ENCODE measurements at places on chromosomes 2 and 18.

DNA sequence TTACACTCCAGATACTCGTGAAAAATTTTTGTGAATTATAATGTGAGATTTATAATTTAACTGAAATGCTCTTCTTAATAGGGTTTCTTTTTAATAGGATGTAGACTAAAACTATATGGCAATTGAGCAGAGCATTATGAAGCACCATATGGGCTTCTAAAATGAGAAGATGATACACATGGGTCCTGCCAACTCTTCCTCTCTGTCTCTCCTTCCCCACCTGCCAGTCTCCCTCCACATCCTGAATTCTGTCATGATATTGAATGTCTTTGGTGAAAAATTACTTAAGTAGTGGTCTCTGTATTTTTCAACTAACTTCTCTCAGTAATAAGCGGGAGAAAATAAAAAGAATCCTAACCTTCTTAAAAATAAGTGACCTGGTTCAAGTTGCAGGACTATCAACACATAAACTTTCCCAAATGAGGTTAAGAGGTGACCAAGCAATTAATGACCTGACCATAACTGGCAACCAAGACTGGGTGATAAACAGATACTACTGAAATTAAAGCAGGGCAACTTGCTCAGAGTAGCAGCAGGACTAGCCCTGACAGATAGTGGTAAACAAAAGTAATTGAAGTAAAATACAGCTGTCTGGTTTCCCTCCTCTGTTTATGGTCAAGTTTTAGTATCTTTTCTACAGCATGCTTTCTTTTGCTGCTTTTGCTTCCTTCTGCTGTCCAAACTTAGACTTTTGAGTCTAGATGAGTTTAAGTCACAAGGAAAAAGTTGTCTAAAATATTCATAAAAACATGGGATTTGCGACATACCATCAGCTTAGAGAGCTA, 117.1 kb upstream of the PDE1A start:
- DNase-seq, result no peak

DNA sequence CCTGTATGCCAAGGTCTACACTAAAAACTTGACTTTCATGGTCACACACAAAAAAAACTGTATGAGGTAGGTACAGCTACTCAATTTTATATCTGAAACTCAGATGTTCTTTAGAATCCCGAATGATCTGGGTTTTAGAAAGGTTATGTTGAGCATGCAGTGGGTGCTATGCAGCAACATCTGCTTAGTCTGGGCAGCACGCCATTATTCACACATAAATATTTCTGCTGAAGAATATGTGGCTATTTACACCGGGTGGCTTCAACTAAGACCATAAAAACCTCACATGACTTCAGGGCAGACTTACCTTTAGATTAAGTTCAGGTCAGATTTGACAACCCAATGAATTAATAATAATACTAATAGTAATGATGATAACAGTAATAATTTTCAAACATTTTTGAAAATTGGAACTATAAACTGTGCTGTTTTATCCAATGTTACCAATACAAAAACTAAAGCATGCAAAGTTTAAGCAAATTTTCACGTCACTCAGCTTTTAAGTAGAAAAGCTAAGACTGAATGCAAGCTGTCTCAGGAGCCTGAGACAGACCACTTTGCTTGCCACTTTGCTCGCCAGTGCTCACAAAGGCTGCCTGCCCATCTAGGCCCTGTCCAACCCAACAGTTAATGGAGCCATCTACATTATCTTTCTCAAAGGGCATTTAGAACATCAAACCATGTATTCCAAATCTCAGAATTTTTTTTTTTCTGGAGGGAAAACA, 292.0 kb downstream of the CNTNAP5 start:
- no peak for DNase-seq

- DNase-seq, result no peak
Measured at GRCh38 chr2:130957915-130958314, 121.2 kb downstream of the ARHGEF4 start.

DNA sequence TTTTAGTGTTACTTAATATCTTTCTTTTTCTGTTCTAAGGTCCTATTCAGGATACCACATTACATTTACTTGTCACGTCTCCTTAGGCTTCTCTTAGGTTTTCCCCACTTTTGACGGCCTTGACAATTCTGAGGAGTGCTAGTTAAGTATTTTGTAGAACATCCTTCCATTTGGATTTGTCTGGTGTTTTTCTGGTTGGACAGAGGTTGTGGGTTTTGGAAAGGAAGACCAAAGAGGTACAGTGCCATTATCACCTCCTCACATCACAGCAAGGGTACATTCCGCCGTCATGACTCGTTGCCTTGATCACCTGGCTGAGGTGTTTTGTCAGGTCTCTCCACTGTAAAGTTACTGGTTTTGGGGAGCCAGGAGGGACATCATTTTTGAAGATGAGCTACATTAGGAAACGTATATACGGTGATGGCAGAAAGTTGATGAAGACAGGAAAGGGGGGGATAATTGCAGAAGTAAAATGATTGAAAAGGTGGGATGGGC, 88.4 kb upstream of the TMEM247 start:
- no peak for DNase-seq

DNA sequence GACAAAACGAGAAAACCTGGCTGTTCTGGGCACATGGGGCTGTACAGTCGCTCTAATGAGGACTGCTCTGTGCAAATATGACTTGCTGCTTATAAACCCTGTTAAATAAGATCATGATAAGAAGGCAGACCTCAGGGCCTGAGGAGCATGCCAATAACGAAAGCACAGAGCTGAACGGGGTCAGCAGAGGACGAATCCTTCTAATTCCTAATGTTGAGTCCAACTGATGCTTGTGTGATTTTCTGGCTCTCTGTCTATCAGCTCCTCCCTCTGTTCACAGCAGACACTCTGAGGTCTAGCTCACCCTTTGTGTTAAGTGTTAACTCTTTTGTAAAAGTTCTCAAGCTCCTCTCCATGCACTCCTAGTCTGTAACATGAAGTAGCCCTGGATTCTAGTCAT, 167.2 kb upstream of the REV1 start:
- no peak for DNase-seq

DNA sequence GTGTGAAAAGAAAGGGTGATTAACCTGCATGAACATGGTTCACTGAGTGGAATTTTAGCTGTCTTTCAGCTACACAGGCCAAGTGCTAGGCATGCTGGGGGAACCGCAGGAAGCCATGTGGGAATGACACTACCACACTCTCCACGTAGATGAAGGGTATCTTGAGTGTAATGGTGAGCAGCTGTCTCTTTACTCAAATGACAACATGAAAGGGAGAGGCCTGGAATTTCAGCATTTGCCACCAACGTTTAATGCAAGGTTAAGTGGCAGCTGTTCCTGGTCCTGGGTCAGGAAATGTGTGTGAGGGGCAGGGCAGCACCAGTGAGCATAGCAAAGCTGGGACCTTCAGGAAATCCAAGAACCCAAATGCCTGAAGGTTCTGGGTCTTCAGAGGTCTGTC, 588.4 kb downstream of the SLC4A3 start:
- no peak for DNase-seq

GRCh38 chr2:106095478-106096298, 98.4 kb downstream of the UXS1 start:
- DNase-seq, result peak; percentile 69

- DNase-seq, result no peak
Measured at GRCh38 chr2:71538241-71538640, 84.9 kb downstream of the DYSF start.

- DNase-seq, result no peak
Measured at GRCh38 chr2:51000849-51001617, 30.9 kb downstream of the NRXN1 start.

- DNase-seq, result no peak
Measured at GRCh38 chr2:17781482-17781881, 27.5 kb downstream of the GEN1 start.

GRCh38 chr2:218746960-218747359, 35.0 kb upstream of the CYP27A1 start:
- DNase-seq, result no peak

DNA sequence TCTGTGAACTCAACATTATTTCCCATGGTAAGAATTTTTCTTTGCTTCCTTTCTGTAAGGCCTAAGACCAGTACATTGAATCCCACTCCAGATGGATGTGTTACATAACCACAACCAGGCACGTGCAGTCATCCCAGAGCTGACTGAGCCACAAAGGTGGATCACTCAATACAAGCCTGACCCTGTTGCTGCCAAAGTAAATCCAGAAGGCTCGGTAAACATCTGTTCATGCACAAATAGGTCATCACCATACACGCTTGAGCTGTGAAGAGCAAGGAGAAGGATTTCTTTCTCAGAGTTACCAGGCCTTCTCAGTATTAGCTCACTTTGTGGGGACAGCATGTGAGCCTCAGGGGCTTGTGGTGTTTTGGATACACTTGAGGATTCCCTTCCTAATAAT, 791.4 kb upstream of the FANCL start:
- no peak for DNase-seq

DNA sequence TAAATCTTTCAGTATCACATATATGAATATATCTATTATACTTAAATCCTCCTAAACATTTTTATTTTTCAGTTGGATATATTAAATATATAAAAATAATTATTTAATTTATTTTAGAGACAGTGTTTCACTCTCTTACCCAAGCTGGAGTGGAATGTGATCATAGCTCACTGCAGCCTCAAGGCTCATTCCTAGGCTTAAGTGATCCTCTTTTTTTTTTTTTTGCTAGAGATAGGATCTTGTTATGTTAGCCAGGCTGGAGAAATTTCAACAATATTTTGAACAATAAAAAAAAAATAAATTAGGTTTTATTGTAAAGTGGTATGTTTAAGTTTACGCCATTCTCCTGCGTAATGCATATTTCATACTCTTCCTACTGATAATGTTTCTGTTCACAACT, 4.2 kb downstream of the SPAST start:
- DNase-seq, result no peak

GRCh38 chr2:37653805-37654378, 17.6 kb downstream of the CDC42EP3 start:
- no peak for DNase-seq

- no peak for DNase-seq
Measured at GRCh38 chr18:51802569-51803428, 537.2 kb upstream of the DCC start.

GRCh38 chr2:100666996-100667395, 104.2 kb downstream of the PDCL3 start:
- no peak for DNase-seq

- DNase-seq, result no peak
Measured at GRCh38 chr2:177234267-177234666, 21.7 kb downstream of the HNRNPA3 start.

- no peak for DNase-seq
Measured at GRCh38 chr2:235343869-235344268, 150.0 kb upstream of the AGAP1 start.

DNA sequence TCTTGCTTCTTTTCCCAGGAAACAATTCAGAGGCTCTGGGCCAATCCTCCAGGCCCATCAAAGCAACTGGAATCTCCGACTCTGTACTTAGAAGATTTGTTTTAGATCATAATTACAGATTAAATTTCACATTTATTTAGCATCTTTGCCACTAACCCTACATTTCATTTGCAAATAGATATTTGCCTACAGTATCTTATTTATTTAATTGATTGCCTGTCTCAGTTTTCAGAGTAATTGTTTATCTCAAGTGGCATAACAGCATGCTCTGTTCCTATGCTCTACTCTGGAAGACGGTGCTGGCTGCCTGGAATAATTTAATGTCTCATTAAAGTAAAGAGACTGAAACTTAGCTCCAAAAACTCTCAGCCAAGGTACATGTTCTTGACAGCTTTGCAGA, 213.4 kb downstream of the HNMT start:
- DNase-seq, result no peak

GRCh38 chr2:5070257-5070656, 621.9 kb upstream of the SOX11 start:
- DNase-seq, result no peak

- DNase-seq, result no peak
Measured at GRCh38 chr2:21332993-21333625, 209.3 kb downstream of the TDRD15 start.

- no peak for DNase-seq
Measured at GRCh38 chr18:29028560-29028959, 851.6 kb upstream of the CDH2 start.

DNA sequence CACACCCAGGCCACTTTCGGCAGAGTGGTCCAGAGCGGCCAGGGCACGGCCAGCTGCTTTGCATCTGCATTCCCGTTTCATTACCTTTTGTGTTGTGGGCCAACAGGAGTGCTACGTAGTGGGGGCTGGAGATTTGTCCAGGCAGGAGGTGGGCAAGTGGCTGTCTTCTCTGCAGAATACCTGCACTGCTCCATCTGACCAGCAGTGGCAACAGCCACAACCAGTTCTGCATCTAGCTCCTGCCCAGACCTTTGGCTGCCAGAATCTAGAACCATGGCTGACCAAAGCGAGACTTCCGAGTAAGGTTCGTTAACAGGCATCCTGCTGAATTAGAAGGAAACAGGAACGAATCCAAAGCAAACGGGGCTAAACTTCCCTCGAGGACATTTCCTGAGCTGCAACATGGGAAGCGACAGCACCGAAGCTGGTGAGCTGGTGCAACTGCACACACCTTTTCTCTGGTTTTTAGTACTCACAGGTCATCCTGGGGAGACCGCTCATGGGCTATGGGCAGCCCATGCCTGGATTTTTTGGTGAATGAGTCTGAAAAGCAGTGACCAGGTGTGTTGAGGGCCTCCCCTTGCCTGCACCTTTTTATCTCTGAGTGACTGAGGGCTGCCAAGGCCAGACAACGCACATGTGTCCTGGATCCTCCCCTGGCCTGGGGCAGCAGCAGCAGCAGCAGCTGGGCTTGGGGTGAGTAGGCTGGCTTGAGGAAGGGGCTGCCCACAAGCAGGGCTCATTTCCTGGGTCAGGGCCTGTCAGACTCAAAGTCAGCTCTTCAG, 10.5 kb downstream of the GDF7 start:
- DNase-seq, result no peak

- no peak for DNase-seq
Measured at GRCh38 chr18:62663731-62664336, 51.5 kb upstream of the PHLPP1 start.

GRCh38 chr18:68397241-68398035, 317.5 kb downstream of the TMX3 start:
- no peak for DNase-seq

DNA sequence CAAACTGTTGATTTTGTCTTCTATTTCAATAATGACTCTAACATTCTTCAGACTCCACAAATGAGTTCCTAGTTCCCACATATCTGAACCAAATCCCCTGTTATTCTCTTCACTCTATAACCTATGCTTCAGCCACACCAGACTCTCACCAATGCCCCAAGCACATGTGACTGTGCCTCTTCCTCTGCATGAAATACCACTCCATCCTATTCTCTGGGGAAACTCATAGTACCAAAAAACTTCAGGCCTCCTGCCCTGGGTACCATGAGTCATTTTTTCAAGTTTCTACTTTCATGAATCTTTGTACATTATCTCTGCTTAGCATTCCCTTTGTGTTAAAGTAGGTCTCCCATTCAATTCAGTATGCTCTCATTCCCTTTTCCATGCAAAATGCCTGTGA, 353.2 kb downstream of the ZEB2 start:
- no peak for DNase-seq

GRCh38 chr2:160415991-160416390, 77.6 kb downstream of the RBMS1 start:
- no peak for DNase-seq

GRCh38 chr18:48636436-48636835, 97.6 kb downstream of the CTIF start:
- DNase-seq, result no peak
